ENCODE measurements at places on chromosomes 7 and 10. TPM values are rescaled to one million over a fixed set of nuclear protein-coding genes. Genes with fewer than 3 reads are reported as not detected.

MLXIPL gene
- total RNA-seq, result not detected

FKBP9 gene
- total RNA-seq, result 237 TPM

RPEL1 gene
- total RNA-seq, result not detected

OIT3 gene
- 0.21 TPM for total RNA-seq

TRIM24 gene
- 20.9 TPM for total RNA-seq

ACSL5 gene
- total RNA-seq, result 0.57 TPM

CALHM1 gene
- not detected for total RNA-seq

PDK4 gene
- total RNA-seq, result 0.56 TPM

SRI gene
- 105 TPM for total RNA-seq

WDR86 gene
- not detected for total RNA-seq

NUTM2A gene
- total RNA-seq, result 1.2 TPM

DNA sequence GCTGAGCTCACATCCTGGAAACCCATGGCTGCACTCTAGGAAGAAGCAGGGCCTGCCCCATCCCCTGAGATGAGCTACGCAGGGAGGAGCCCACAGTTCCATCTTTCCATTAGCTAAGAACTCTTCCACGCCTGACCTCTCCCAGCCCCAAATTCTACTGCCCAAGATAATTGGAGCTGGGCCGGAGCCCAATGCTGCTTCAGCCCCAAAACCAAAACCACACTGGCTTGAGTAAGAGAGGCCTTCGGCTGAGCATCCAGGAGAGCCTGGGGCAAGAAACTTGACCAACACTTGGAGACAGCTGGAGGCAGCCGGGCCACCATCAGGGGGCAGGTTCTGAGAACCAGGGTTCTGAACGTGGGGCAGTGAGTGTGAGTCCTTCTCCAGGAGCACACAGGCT lies 116.1 kb upstream of the ZMIZ1 start:
- no peaks in the 10 kb centered on the region for H3K27me3 ChIP-seq
- H3K4me1 ChIP-seq, result peaks cover 18% of the 10 kb centered on the region
- no peak for DNase-seq
- no peaks in the 10 kb centered on the region for H3K36me3 ChIP-seq
- H3K27ac ChIP-seq, result no peak overlapping the region

DNA sequence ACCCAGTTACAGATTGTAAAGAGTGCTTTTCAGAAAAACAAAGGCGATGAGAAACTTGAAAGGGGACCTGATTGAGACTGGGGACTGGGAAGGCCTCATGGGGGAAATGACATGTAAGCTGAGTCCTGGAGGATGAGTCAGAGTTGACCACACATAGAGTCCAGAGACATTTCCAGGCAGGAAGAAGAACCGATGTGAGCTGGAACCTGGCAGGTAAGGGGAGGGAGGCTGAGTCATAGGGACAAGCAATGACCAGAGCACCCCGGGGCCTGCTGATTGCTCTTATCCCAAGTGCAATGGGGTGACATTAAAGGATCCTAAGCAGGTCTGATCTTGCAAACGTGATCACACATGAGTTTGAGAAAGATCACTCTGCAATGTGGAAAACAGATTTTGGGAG lies 11.7 kb downstream of the TLL2 start:
- DNase-seq, result no peak
- H3K4me1 ChIP-seq, result no peaks in the 10 kb centered on the region
- peaks cover 11% of the 10 kb centered on the region for H3K27me3 ChIP-seq
- no peaks in the 10 kb centered on the region for H3K36me3 ChIP-seq
- no peak overlapping the region for H3K4me3 ChIP-seq
- no peak overlapping the region for H3K27ac ChIP-seq

- no peak overlapping the region for H3K4me3 ChIP-seq
- H3K4me1 ChIP-seq, result peaks cover 27% of the 10 kb centered on the region
- no peak overlapping the region for H3K27ac ChIP-seq
- no peak for DNase-seq
These were observed 161.1 kb upstream of the FRMD4A start for GRCh38 chr10:14491811-14492210.

- no peaks in the 10 kb centered on the region for H3K4me1 ChIP-seq
- no peak overlapping the region for H3K27ac ChIP-seq
- DNase-seq, result no peak
- H3K36me3 ChIP-seq, result peaks cover 19% of the 10 kb centered on the region
- no peak overlapping the region for H3K4me3 ChIP-seq
These were observed 44.5 kb downstream of the STARD3NL start for GRCh38 chr7:38222481-38223096.

- H3K27me3 ChIP-seq, result no peaks in the 10 kb centered on the region
- peaks cover 49% of the 10 kb centered on the region for H3K36me3 ChIP-seq
- no peak overlapping the region for H3K4me3 ChIP-seq
These were observed 32.5 kb downstream of the ERLIN1 start for GRCh38 chr10:100153239-100153825.

DNA sequence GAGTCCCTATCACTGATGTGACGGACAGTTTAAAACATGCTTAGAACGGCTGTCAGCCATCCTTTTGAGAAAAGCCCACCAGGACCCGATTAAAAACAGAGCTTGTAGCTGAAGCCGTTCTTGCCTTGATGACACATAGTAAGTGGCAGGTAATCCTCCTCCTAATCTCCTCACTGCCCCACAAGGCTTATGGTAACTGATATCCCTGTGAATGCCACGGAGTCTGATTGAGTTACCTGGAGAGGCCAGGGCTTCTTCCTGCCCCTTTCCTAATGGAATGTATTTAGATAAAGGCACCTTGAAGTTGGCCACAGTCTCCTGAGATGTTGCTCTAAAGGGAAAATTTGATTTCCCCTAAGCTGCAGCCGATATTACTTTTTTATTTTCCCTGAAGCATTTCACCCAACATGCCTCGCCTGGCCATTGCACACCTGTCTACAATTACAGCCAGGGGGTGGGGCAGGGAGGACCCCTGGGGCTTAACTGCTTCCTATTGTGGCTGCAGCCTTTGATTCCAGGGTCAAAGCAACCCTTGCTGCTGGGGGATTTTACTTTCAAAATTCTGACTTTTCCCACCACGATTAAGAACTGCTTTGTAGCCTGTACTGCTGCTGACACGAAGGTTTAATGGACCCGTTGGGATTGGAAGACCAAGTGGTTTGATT lies 169.0 kb upstream of the GPR26 start:
- H3K36me3 ChIP-seq, result no peaks in the 10 kb centered on the region
- no peaks in the 10 kb centered on the region for H3K4me1 ChIP-seq
- H3K27me3 ChIP-seq, result no peaks in the 10 kb centered on the region
- no peak for DNase-seq

DNA sequence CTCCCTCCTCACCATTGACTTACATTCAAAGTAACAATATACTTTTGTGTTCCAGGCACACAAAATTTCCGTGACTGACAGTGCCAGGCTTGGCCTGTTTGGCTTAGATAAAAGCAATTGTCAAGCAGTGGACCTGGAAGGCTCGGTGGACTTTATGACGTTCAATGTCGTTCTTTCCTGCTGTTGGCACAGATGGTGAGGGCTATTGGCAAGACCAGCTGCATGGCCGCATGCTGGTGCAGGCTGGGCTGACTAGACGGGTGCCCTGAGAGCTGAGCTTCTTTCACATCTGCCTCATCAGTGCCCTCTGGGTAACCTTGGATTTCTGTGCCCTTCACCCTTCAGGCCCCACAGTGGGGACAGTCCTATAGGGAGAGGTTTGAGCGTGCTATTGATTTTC lies 45.2 kb downstream of the WIPF3 start:
- no peak for DNase-seq
- peaks cover 68% of the 10 kb centered on the region for H3K27me3 ChIP-seq
- H3K36me3 ChIP-seq, result no peaks in the 10 kb centered on the region
- H3K27ac ChIP-seq, result no peak overlapping the region
- no peak overlapping the region for H3K4me3 ChIP-seq
- no peaks in the 10 kb centered on the region for H3K4me1 ChIP-seq

DNA sequence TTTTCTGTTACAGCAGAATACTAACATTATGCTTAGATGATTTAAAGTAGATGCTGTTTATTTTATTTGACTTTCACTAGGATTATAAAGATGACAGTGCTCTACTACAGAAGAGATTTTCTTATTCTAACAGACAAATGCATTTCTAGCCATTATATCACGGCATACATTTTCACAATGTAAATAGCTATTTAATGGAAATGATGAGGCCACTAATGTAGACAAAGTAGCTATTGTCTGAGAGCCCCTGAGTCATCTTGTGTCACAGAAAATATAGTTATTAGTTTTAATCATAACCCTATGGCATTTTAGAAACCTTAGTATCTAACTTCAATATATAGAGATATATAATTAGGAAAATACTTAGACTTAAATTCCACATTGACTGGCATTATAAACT lies 158.0 kb upstream of the AHR start:
- peak overlapping the region; percentile 81 for H3K27ac ChIP-seq
- H3K36me3 ChIP-seq, result no peaks in the 10 kb centered on the region
- DNase-seq, result no peak
- H3K4me3 ChIP-seq, result no peak overlapping the region

DNA sequence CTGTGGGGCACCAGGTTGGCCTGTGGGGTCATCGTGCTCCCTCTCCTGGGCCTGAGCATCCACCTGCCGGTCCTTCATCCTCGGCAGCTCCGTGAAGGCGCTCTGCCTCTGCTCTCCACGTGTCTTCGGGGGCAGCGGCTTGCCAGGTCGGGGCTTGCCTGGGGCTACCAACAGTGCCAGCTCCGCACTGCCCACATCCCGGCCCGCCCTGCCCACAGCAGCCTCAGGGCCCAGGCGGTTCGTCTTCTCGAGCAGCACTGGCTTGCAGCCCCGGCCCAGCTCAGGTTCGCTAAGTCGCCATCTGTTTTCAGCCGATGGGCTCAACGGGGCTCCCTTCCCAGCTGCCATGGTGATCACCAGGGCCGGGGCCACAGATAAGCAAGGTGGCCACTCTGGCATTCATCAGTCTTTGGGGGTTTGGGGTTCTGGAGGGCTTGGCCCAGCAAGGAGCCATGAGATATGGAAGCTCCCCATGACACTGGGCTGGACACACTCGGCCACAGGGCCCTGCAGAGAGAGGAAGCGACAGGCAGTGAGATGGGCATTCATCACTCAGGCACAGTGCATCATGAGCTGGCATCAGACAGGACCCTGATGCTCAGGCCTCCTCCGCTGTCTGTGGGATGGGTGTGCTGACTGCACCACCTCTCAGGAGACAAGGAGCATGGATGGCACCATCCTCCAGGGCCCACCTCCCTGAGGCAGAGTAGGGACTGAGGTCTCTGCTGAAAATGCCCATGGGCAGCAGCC lies 15.5 kb downstream of the ZNF488 start:
- no peaks in the 10 kb centered on the region for H3K27me3 ChIP-seq
- no peak overlapping the region for H3K27ac ChIP-seq
- H3K36me3 ChIP-seq, result no peaks in the 10 kb centered on the region
- peak; percentile 82 for DNase-seq
- no peak overlapping the region for H3K4me3 ChIP-seq

DNA sequence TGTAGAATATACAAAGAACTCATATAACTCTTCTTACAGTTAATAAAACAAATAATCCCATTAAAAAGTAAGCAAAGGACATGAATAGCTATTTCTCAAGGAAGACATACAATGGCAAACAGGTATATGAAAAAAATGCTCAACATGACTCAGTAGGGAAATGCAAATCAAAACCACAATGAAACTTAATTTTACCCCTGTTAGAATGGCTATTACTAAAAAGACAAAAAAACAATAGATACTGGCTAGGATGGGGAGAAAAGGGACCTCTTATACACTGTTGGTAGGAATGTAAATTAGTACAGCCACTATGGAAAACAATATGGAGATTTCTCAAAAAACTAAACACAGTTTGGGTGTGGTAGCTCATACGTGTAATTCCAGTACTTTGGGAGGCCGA lies 37.8 kb downstream of the HERPUD2 start:
- H3K27me3 ChIP-seq, result no peaks in the 10 kb centered on the region
- H3K4me3 ChIP-seq, result no peak overlapping the region
- no peak for DNase-seq

DNA sequence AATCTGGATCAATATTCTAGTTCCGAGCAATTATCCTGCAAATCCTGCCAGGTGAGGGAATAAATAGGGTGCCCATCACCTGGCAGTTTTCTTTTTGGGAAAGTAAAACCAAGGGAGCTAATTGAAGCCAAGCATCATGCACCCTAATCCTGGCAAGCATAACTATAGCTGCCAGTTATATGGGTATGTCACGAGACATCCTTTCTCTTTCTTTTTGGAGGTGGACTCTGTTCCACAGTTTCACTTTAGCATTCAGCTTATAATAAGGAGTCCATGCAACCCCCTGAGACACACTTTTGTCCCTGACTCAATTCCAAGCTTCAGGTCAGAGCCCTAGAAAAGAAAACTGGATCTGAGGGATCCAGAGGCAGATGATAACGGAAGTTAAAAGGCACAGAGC lies 222.5 kb downstream of the PHF14 start:
- no peaks in the 10 kb centered on the region for H3K27me3 ChIP-seq
- no peaks in the 10 kb centered on the region for H3K36me3 ChIP-seq
- DNase-seq, result no peak
- no peak overlapping the region for H3K4me3 ChIP-seq
- H3K4me1 ChIP-seq, result peaks cover 39% of the 10 kb centered on the region
- no peak overlapping the region for H3K27ac ChIP-seq
